ENCODE measurements at places on chromosomes 12 and 14.

- no peak for DNase-seq
Measured at GRCh38 chr14:29637411-29637810, 290.2 kb downstream of the PRKD1 start.

DNA sequence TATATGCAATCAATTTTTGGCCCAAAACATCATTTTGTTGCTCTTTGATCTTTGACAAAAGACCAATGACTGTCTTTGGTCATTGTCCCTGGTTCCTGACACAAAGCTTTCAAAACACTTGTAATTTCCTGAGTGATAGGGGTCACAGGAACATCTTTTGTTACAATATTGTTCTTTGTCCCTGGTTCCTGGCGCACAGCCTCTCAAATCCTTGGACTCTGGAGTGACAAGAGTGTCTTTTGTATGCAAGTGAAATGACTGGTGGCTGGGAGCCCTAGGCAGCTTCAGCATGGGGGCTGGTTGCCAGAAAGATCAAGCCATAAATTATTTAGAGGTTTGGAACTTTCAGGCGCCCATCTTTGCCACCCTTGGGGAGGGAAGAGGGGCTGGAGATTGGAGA is 53.9 kb downstream of the DNAH10 start:
- DNase-seq: no peak

GRCh38 chr12:49762468-49762847 is 21.1 kb downstream of the TMBIM6 start:
- no peak for DNase-seq

DNA sequence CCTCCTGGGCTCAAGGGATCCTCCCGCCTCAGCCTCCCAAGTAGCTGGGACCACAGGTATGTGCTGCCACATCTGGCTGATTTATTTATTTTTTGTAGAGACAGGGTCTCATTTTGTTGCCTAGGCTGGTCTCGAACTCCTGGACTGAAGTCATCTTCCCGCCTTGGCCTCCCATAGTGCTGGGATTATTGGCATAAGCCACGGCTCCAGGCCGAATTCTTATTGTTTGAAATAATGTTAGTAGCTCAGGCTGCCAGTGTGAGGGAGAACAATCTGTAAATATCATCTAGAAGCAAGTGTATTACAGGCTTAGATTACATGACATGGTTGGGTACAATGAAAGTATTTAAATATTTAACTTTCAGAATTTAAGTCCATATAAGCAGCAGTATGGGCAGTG is 8.2 kb downstream of the ACTR6 start:
- DNase-seq: no peak

DNA sequence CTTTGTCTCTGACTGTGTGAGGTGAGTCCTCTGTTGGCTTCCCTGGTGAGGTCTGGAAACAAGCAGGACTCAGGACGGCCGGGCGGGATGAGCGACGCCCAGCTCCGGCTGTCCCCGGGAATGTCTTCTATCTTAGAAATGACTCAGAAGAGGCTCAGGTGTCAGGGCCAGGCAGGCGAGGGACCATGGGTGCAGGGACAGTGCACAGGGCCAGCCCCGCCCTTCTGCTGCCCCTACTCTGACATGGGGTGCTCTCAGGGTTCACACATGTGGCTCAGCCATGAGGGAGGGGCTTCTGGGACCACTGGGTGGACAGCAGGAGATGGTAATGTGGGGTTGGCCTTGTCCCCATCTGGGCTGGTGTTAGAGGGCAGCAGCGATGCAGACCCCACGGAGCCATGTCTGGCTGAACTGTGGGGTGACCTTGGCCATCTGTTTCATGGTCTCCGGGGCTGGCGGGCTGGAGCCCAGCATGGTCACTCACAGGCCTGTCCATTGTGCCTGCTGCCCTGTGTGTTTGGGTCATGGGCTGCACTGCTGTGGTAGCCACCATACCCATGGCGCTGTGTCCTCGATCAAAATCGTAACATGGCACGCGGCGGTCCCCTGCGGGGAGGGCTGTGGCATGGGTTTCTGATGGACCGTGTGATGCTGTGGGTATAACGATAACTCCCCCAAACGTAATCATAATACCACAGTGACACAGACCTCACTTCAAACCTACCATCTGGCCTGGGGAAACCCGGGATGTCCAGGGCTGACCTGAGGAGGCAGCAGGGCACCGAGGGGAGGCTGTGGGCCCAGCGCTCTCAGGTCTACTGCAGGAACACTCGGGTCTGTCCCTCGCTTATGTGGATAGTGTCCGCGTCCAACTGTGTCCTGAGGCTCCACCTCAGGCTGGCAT is 368.8 kb downstream of the TMEM121 start:
- no peak for DNase-seq

- DNase-seq: no peak
Measured at GRCh38 chr14:68978172-68978911, 760 bp downstream of the ACTN1 start.
